Fibroblast of skin of left biceps (primary cell): ENCODE measurements at places on chromosomes 5 and 9.
A peak's percentile ranks its signal among the peaks of the same experiment; 100 is the strongest.

- DNase-seq = no peak
Observed at GRCh38 chr5:158942217-158942616, 157.5 kb downstream of the EBF1 start.

- DNase-seq = peak; percentile 70
Observed at GRCh38 chr5:43556857-43557542, at the start of gene PAIP1. PAIP1 (minus strand) TSS chr5:43557077; CDS start chr5:43556846, 231 bp downstream.

DNA sequence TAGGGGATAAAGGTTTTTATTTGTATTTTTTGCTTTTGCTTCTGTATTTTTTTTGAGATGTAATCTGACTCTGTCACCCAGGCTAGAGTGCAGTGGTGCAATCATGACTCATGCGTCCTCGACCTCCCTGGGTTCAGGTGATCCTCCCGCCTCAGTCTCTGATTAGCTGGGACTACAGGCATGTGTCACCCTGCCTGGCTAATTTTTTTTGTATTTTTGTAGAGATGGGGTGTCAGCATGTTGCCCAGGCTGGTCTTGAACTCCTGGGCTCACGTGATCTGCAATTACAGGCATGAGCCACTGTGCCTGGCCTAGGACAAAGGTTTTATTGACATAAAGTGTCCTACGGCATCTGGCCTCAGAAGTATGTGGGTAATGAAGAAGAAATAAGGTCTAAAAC is 297.1 kb upstream of the C9orf72 start:
- DNase-seq = no peak

DNA sequence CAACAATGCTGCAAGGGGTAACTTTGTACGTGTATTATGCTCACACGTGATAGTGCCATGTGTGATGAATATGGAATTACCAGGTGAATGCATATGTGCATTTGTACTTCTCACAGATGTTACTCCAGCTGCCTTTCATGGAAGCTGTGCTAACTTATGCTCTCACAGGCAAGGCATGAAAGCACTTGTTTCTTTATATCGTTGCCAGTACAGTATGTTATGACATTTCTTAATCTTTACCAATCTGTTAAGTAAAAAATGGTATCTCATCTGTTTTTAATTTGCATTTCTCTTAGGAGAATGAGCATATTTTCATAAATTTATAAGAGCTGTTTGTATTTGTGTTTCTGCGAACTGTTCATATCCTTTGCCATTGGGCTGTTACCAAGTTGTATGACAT is 311.8 kb upstream of the DMRT1 start:
- no peak for DNase-seq

GRCh38 chr5:6674421-6674820 is 38.8 kb upstream of the TENT4A start:
- no peak for DNase-seq

GRCh38 chr5:128154943-128155342 is 71.4 kb downstream of the SLC12A2 start:
- DNase-seq = peak; percentile 38

GRCh38 chr5:52269401-52269800 is 518.3 kb upstream of the ITGA1 start:
- no peak for DNase-seq

DNA sequence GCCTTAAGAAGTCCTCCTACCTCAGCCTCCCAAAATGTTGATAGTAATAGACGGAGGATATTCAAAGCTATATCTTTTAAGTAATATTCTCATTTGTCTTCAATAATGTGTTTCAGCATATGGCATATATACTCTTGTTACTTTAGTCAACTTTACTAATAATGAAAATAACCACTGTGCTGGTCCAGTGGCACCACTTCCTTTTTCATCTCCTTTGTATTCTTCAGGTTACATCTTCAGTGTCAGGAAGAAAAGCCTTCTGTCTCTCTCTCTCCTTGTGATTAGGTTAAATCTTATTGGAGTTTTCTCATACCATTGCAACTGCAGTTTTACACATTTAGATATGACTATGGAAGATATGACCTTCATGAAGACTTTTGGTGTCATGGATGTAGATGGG is 31.3 kb downstream of the PARP8 start:
- no peak for DNase-seq

GRCh38 chr9:84303061-84303460 is 37.5 kb downstream of the SLC28A3 start:
- no peak for DNase-seq

DNA sequence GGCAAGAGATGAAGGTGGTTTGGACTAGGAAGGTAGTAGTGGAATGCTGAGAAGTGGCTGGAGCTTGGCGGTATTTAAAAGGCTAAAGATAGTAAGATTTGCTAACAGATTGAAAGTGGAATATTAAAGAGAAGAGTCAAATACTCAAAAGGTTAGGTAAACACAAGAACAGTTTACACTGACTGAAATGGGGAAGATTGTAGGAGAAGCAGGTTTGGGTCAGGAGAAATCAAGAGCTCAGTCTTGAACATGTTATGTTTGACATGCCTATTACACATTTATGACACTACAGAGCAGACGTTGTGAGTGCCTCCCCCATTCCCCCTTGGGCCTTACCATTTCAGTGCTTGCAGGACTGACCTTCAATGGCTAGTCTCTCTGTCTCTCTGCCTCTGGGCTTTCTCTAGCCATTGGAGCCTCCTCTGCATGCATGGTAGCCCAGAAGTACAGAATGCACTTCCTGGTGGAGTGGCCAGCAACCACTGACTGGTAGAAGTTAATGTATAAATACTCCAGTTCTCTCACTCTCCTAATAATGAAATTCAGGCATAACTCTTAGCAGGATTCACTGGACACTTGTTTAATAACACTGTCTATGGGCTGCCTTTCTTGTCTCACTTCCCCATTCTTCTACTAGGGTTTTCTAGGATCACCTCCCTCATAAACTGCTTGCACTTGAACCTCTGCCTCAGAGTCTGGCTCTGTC is 56.8 kb downstream of the HMGCS1 start:
- no peak for DNase-seq

DNA sequence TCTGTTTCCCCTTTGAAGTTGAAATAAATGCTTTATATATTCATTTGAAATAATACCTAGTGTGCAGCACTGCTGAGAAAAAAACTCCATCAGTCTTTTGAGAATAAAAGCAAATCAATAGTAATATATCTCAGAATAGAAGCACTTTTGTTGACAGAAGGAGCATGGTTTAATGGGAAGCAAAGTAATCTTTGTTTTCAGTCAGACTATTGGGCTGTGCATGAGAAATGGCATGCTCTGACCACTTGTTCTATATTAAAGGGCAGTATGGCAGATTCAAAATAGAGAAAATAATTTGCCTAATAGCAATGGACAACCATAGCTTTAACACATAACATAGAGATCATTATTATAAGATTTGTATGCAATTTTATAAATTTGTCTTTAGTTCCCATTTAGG is 12.4 kb downstream of the CDH10 start:
- DNase-seq = no peak

DNA sequence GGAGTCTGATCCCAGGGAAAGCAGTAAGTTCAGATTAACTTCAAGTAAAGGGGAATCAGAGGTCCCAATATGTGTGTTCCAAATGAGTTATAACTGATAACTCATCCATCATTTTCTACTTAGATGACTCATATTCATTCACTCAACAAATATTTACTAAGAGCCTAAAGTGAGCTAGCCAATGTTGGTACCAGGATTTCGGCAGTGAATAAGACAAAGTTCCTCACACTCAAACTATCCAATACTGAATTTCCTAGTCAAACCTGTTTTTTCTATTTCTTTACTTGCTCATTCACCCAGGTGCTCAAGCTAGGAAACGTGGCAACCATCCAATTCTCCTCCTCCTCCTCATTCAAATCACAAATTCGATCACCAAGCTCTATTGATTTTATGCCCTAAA is 25.8 kb downstream of the FBXW2 start:
- DNase-seq = no peak

DNA sequence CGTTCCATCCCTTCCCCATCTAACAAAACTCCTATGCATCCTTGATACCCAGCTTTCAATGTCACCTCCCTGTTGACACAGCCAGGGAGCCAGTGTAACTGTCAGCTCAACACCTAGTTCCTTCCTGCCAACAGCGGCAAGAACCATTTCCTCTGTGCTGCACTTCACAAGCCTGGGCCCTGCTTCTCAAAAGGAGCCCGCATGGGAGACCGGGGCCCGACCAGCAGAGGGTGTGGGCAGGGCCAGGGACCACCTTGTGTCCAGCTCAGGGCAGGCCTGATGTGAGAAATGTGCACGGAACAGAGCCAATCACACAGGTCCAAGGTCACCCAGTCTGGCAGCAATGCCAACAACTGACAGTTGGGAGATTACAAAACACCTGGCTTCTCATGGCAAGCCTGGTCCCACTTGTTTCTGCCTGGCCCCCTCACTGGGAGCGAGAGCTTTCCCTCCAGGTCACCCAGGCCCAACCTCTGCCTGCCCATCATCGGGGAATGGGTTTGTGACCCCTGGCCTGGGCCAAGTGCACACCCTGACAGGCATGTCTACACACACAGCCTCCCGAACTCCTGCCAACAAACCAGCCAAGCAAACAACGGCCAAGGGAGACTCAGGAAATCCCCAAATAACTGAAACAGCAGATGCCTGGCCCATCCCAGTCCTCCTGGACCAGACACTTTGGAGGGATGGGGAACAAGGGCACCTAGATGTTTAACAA is 3.1 kb downstream of the RNF44 start:
- DNase-seq = no peak

GRCh38 chr5:42887097-42887496 is 75.4 kb upstream of the SELENOP start:
- no peak for DNase-seq

DNA sequence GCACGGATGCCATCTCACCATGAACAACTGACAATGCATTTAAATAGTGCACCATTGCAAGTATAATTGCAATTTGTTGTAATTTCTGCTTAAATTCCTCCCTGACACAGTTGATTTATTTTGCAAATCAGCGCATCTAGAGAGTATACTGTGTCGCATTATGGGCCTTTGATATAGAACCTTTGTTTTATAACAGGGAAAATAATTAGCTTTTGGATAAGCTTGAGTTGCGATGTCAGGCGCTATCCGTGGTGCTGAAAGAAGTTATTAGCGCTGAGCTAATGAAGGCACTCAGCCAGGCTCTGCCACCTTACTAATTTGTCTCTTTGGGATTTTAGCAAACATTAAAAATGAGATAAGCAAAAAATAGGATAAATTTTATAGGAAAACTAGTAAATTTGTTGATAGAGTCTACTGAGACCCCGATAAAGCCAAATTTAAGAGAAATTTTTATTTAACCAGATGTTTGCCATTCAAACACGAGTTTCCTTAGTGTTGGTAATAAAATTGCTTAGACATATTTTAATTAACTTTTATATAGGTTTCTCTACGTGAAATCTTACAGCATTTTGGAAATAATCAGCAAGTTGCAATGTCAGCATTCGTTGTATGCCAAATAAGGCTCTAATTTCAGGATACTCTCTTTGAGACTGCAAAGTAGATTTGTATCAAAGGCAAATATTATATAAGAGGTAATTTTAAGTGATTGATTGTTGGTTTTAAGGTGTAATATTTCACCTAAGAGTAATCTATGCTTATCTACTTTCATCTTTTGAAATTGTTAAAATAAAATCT is 355.5 kb downstream of the TLR4 start:
- DNase-seq = no peak

GRCh38 chr5:84274585-84275468 is 109.9 kb downstream of the EDIL3 start:
- no peak for DNase-seq

DNA sequence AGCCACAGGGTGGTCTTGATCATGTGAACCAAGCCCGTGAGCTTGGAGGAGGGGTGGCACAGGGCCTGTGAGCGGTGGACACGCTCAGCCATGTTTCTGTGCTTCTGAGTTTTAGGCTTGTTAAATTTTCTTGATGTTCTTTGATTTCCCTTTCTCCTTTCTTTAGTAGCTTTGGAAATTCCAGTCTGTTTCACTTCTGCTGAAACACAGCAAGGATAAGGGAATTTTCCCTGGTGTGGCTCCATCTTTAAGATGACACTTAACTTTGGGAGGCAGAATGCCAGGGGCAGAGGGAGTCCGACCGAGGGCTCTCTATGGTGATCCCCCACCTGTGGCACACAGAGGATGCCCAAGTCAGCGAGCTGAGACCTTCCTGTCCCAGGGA is 29.7 kb upstream of the BASP1 start:
- DNase-seq = no peak
